ENCODE measurements at places on chromosomes 11 and 22.

GRCh38 chr11:111942829-111943228, 5.7 kb downstream of the DIXDC1 start:
- no peak for DNase-seq

- DNase-seq, result no peak
Observed at GRCh38 chr11:12906501-12906900, 102.6 kb upstream of the RASSF10 start.

- DNase-seq, result no peak
Observed at GRCh38 chr11:130763087-130763980, 152.9 kb downstream of the SNX19 start.

GRCh38 chr22:45071618-45072017, 61.8 kb upstream of the PHF21B start:
- no peak for DNase-seq

DNA sequence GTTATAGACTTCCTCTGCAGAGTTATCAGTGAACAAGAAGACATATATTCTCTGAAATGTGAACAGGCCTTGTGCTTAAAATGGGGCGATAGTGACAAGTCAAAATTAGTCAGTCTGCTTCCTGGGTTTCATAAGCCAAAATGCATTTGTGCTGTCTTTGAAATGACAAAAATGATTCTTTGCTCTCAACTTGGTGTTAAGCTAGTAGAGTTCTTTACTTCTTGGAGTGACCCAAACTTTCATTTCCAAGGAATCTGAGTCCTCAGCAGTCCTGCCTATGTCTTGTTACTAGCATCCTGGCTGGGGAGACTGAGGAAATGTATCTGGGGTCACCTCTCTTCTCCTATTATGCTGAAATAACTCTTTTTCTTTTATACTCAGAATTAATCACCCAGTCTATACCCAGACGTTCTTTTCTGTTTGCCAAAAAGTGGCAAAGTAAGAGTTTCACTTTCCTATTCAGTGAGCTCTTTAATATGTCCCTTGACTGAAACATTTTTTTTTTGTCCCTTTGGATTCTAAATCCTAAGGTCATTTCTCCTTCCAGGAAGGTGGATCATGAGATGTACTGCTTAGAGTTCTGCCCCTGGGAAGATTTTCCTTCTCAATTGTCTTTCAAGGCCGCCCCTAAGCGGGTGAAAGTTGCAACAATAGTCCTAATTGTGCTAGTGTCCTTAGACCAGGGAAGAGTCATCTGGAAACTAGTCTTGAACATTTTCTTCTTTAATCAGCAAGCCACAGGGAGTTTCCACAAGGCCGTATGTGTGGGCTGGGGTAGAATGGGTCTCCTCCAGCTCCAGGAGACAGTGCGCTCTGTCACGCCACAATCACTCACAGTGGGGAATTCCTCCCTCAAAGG, 53.0 kb upstream of the RDX start:
- DNase-seq, result no peak

DNA sequence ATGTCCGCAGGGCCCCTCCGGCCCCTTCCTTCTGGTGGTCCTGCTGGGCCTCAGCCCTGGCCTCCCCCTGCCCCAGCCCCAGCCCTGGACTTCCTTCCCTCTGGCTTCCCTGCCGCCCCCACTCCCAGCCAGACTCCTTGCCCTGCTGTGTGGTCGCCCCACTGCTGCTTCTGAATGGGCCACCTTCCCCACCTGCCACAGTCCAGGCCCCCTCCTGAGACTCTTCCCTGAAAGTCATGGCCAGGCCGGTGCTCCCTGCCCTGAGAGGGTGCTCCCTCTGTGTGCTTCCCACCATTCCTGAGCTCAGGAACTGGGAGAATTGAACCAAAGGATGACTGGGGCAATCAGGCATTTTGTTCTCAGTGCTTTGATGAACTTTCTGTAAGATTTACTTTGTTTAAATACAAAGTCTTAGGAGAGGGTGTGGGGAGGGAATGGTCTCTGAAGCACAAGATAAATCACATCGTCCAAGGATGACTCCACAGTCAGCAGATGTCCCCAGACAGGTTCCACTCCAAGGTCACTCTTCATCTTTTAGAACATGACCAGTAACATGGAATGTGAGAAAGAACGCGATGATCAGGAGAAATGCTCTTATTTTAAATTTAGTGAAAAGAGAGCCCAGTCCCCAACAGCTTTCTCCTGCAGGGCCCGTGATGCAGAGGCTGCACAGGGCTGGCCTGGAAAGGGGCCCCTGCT, 774 bp downstream of the APOBEC3D start:
- DNase-seq, result no peak

DNA sequence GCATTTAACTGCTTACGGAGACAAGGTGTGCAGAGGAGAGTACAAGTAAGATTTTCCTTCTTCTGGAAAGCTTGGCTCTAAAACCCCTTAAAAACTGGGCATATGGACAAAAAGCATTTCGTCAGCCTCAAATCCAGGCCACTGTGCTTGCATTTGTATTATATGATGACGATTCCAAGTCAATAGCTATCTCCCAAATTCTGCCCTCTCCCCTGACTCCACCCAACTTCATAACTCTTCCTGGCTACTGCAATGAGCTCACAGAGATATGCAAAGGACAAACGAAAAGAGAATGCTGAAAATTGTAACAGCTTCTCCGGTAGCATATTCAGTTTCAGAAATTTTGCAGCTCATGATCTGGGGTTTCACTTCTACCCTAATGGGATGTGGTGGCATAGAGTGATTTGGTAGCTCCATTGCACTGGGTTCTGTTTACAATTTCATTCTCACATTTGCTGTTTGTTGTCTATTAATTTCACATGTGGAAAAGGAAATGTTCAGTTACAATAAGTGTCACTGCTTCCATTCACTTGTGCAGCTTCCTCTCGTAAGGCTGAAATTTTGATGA, 45.6 kb upstream of the CHRM4 start:
- no peak for DNase-seq

Measured in hematopoietic multipotent progenitor cell treated with erythropoietin and hydrocortisone succinate and interleukin-3 and kit ligand, for 17 days (in vitro differentiated cells).